ENCODE measurements at places on chromosomes 6 and 20. TPM values are rescaled to one million over a fixed set of nuclear protein-coding genes. Genes with fewer than 3 reads are reported as not detected.

TTK gene
- 23.6 TPM for polyA plus RNA-seq

CRYBG1 gene
- polyA plus RNA-seq: 30.0 TPM

ULBP3 gene
- 10.1 TPM for polyA plus RNA-seq

GRIK2 gene
- polyA plus RNA-seq: 13.7 TPM

DYNLT2 gene
- polyA plus RNA-seq: 8.1 TPM

GCLC gene
- polyA plus RNA-seq: 21.1 TPM

Measured in right renal cortex interstitium (tissue), 3 donors.